ENCODE measurements at places on chromosomes 12 and 14.

DNA sequence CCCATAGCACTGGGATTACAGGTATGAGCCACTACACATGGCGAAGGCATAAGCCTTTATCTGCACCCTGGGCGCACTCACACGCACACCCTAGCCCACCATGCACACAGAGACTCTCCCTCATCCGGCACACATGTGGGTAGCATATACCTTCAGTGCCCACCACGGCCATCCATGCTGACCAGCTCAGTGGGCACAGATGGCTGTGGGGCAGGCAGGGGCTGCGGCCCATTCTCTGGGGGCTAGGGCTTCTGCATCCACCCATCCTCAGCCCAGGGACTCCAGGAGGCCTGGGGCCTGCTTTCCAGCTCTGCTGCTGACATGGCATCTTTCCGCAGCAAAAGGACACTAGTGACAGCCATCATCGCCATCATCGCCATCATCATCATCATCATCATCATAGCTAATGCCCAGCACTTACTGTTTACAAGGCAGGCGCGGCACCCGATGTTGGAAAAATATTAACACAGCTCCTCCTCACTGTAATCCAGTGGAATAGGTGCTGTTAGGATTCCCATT, 111.2 kb downstream of the NCOR2 start:
- no peak for DNase-seq

DNA sequence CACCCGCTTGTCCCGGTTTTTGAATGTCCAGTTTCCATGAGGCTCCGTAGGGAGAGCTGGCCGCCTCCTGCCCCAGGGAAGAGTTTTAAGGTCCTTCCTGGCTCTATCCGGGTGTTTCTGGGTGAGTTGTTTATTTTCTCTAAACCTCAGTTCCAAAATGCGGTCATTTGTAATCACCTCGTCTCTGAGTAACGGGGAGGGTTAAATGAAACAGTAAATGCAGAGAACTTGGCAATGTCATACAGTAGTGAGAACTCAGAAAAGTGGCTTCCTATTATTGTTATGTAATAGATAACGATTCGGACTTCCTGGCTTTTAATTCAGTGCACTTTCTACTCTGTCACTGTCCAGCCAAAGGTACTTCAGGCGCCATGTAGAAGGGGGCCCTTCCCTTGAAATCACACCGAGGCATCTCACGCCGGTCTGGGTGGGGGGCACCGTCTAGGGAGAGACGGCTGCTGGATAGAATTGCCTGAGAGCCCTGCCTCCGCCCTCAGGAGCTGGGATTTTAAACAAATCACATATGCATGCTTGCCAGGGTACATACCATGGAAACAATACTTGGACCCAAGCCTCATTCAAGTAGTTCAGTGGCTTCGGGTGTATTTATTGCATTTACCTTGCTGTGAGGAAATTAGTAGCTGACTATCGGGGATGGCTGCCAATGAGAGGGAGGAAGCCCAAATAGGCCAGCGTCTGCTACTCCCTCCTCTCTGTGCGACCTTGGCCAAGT, 26.4 kb downstream of the NOS1 start:
- DNase-seq = no peak

DNA sequence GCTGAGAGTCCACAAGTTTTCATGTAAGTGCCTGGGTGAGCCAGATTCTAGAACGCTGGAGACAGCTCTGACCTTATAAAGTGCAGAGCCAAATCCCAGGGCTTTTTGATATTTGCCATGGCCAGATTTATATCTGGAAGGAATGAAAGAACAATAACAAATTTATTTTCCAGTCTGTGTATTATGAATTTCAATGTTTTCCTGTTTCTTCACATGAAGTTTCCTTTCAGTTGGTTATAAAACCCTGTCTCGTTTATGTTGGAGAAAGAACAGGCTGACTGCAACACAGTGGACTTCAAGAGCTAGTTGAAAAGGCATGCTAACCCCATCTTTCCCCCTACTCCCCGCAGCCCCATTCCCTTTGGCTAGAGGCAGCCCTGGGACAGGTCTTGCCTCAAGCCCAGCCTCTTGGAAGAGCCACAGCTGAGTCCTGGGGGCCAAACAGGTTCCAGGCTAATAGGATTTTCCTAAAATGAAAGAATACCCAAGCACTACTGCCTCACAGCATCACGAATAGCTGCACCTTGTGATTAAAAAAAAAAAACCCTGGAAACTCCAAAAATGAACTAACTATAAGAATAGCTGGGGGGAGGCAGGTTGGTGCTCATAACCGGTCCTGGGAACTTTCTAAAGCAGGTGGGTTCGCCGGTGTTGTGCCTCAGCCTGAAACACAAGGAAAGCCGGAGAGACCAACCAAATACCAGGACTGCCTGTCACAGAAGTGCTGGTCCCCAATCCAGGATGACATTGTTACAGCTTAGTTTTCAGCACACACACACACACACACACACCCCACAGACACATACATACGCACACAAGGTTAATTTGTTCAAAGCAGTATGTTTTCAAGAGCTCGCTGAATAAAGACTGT, 1.5 kb downstream of the FBLN5 start:
- no peak for DNase-seq

- no peak for DNase-seq
These were observed 90.6 kb downstream of the PAPOLA start for GRCh38 chr14:96592591-96593386.

- DNase-seq = no peak
These were observed 134.8 kb downstream of the DYRK2 start for GRCh38 chr12:67783393-67783792.

- no peak for DNase-seq
These were observed 113.3 kb downstream of the ADGRD1 start for GRCh38 chr12:131066886-131067490.

DNA sequence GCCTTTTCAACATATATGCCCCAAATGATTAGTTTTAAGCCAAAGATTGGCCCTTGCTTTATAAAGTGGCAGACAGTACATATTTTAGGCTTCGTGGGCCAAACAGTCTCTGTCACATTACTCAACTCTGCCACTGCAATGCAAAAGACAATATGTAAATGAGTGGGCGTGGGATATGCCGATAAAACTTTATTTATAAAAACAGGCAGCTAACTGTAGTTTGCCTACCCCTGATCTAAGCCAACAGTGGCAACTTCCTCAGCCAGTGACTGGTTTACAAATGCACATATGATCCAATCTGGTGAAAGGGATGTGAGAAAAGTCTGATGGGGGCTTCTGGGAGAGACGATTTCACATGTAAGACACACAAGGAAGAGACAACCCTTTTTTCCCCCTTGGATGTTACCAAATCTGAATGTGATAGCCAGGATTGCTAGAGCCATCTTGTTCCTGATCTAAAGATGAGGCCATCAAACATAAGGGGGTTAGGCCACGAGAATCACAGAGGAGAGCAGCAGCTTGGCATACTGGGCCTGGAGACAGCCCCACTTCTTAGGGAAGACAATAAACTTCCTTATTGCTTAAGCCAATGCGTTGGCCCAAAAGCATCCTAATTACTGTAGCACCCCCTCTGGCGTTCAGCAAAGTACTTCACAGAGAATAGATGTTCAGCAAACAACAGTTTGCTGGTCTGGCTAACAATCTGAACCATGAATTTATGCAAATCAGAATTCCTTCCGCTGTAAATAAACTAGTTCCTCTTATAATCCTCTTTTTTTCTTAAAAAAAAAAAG, 75.2 kb upstream of the TMCC3 start:
- DNase-seq = no peak

DNA sequence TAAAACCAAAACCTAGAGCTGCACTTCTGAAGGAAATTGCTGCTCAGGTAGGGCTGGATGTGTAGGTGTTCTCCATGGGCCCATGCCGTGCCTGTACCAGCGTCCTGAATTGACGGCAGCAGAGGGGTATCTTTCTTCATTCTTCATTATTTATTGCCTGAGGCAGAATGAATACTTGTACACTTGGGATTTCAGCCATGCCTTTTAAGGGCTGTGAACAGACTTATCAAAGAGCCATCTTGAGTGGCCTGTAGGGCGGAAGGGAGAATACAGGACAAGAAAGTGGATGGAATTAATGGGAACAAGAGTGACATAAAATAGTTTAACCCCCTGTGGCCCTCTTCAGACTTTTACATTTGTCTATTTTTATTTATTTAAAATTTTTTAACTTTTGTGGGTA, 61.4 kb downstream of the RASSF3 start:
- DNase-seq = no peak

GRCh38 chr12:108589028-108589839, 8.7 kb downstream of the TMEM119 start:
- no peak for DNase-seq

GRCh38 chr14:37417151-37417550, 177.9 kb downstream of the FOXA1 start:
- no peak for DNase-seq

DNA sequence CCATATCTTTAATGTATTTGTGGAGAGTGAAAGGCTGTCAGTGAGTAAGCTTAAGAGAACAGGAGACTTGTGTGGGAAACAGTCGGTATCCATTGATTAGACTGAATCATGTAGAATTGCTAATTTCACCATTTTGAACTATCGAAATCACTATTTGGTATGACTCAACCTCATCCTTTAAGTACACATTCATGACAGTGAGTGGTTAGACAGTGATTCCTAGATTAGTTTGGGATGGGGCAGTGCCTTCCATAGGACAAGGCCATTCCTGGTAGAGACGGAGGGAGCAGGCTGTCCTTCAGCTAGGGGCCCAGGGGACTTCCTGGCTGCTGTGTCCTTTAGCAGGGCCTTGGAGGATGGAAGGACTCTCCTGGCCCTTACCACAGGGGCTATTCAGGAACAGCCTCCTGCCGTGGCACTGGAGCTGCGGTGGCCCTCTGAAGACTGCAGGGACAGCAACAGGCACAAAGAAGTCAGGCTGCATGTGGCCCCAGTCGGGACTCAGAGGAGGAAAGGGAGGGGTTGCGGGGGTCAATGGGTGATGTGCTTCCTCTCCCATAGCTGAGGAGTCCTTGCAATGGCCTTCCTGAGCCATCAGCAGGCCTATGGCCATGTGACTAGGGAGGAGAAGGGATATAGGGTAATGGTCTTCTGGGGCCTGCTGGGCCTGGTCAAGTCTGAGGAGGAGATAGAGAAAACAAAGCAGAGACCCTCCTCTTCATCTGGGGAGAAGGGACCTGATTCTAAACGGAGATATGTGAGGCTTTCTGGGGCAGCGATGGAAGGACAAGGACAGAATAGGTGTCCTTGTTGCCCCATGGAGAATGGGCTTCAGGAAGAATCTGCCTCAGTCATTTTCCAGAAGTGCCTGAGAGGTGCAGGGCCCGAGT, 11.2 kb downstream of the SERPINA1 start:
- DNase-seq = no peak

GRCh38 chr12:100539202-100539601, 34.3 kb upstream of the GAS2L3 start:
- DNase-seq = peak; percentile 20

- no peak for DNase-seq
These were observed 200.1 kb downstream of the DAD1 start for GRCh38 chr14:22388669-22389595.

- DNase-seq = no peak
These were observed 1.3 kb downstream of the TAS2R30 start for GRCh38 chr12:11133162-11133561.

DNA sequence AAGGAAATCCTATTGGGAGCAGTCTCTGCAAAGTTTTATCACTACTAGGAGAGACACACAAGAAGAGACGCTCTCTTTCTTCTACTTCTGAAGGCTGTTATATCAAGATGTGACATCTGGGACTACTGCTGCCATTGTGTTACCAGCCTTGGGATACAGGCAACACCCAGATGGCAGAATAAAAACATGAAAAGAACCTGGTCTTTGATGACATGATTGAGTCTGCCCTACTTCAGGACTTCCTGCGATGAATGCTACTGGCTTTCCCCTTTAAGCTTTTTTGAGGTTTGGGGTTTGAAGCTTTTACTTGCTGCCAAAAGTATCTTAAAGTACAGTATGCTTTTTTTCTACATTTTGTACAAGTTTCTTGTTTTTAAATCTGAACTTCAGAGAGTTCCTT, 29.2 kb upstream of the TRHDE start:
- DNase-seq = no peak

GRCh38 chr12:121398355-121398754, 1.6 kb upstream of the RNF34 start:
- no peak for DNase-seq

- DNase-seq = no peak
These were observed 127.0 kb downstream of the MED13L start for GRCh38 chr12:116150452-116150851.

- no peak for DNase-seq
These were observed 173.0 kb upstream of the NTF3 start for GRCh38 chr12:5258926-5259325.
